ENCODE measurements at places on chromosomes 3 and 15. TPM values are rescaled to one million over a fixed set of nuclear protein-coding genes. Genes with fewer than 3 reads are reported as not detected.

DNA sequence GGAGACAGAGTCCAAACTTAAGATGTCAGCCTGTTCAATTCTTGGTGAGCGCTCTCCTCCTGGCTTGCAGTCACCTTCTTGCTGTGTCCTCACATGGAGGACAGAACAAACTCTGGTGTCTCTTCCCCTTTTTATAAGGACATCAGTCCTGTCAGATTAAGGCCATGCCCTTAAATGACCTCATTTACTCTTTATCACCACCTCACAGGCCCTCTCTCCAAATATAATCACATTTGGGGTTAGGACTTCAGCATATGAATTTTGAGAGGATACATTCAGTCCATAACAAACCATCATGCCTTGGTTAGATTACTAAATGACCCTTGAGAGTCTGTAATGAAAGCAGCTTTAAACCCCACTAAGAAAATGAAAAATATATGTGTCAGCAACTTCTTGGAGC lies 175.2 kb downstream of the TAFA4 start:
- no peak for DNase-seq

DNA sequence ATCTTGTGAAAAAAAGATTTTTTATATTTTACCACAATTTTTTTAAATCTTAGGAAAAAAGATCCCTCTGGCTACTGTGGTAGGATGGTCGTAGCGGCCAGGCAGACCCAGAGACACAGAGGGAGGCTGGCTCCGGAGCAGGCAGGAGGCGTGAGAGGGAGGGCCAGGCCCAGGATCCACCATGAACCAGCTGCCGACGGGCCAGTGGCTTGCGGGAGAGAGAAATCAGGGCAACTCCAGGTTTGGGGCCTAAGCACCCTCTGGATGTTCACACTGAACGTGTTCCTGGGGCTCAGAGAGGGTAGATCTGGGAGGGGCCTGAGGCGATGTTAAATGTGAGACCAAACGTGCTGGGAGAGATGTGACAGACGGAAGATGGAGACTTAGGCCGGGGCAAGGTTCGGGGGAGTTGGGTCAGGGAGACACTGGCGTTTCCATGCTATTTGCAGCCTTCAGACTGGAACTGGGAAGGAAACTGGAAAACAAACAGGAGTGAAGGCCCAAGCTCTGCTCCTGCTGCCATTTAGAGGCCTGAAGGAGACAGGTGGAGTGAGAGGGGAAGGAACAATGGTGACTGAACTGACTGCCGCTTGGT lies 1.6 kb upstream of the VILL start:
- DNase-seq: no peak

DNA sequence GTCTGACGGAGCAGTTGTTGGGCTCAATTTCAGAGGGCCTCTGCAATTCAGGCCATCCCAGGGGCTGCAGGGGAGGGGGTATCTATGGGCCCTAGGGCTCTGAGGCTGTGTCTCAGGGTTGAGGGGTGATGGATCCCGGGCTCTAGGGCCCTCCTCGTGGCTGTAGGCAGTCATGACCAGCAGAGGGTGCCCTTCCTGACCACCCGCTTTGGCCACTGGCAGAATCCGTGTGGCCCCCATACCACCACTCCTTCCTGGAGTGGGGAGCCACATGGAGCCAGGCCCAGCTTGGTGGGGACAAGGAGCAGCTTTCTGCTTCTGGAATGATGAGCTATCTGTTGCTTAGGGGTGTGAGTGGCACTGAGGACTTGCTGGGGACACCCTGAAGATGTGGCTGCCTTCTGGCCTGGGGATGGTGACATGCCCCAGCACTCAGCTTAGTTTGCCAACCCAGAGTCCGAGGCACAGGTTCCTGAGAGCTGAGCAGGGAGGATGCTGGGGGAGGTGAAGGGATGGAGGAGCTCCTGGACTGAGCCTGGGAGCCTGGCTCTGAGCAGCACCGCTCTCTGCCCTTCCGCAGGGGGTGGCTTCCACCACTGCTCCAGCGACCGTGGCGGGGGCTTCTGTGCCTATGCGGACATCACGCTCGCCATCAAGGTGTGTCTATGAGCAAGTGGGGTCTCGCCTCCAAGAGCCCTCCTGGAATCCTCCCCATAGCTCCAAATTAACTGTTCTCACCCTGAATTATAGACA lies 20.2 kb downstream of the HDAC11 start:
- DNase-seq: no peak

GRCh38 chr3:81789691-81790090 lies 28.2 kb upstream of the GBE1 start:
- no peak for DNase-seq

The C3orf49 gene
- not detected for total RNA-seq
